ENCODE measurements at places on chromosomes 13 and 19.

DNA sequence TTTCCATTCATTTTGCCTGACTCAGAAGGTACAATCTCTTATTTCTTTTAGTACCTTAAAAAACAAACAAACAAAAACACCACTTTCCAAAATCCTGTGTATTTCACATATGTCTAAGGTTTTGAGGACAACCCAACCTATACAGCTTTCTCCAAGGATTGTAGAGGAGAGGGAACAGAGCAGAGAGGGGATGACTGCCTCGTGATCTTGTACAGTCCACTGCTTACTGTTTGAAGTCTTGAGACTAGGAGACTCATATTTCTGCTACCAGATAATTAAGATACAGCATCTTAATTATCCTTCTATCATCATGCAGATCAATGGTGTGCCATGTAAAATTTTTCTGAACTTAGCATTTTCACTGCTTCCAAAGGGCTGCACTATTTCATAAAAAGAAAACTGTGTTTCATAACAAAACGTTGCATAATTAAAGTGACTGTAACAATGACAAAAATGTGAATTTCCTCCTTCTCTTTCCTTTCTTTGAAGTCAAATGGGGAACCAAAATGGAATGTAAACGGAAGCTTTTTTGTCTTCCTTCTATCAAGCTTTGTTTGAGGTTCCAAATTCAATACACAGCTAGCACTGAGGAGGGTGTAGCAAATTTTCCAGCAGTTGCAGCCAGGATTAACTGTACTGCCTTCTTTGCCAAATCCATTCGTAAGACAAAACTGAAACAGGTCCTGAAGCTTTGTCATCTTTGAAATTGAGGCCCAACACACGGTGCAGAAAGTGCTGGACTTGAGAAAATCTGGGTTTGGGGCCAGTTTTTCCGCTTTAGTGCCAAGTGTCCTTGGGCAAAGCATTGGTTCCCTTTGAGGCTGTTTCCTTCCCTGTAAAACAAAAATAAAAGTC lies 34.9 kb upstream of the RCBTB2 start:
- no peak for DNase-seq

- no peak for DNase-seq
Observed at GRCh38 chr13:47726394-47726793, 274.7 kb downstream of the SUCLA2 start.

- DNase-seq: no peak
Observed at GRCh38 chr13:94880463-94880862, 168.1 kb upstream of the SOX21 start.

DNA sequence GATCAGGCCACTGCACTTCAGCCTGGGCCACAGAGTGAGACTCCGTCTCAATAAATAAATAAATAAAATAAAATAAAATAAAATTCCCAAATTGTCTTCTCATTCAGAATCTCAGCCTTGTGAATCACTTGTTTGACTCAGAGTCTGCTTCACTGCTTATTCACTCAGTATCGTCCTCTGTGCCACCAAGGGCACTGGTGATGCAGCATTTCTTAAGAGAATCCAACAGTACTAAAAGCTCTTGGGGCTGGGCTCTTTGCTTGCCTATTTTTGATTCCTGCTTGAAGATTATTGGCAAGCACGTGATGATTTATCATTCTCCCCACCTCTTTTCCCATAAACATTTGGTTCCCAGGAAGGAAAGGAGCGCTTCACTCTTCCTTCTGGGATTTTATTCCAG lies 54.8 kb upstream of the HMGB1 start:
- DNase-seq: no peak

DNA sequence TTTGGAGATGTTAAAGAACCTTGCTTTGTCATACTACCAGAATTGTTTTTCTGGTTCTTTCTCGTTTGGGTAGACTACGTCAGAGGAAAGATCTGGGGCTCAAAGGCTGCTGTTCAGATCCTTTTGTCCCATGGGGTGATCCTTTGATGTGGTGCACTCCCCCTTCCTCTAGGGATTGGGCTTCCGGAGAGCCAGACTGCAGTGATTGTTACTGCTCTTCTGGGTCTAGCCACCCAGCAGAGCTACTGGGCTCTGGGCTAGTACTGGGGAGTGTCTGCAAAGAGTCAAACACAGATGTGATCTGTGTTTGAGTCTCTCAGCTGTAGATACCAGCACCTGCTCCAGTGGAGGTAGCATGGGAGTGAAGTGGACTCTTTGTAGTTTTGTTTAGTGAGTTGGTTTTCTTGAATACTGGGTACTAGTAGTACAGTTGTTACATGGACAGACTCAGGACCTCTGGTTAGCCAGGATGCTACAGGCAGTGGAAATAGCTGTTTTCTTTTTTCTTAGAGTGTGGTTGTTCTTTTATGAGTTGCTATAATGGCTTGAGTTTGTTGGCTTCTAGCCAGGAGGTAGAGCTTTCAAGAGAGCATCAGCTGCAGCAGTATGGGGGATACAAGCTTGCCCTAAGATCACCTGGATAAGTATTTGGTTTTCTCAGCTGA lies 34.4 kb downstream of the DNAJC15 start:
- DNase-seq: no peak

Measured in NCI-H1417 treated with DMSO at 0.1 percent for 48 hours (cell line).